ENCODE measurements at places on chromosomes 2 and 18. TPM values are rescaled to one million over a fixed set of nuclear protein-coding genes. Genes with fewer than 3 reads are reported as not detected.

The PJVK gene
- 3.3 TPM for total RNA-seq

The RAB12 gene
- 52.7 TPM for total RNA-seq

The RPE gene
- total RNA-seq, result 75.6 TPM

The OXER1 gene
- total RNA-seq, result under 0.01 TPM

The TDRD15 gene
- not detected for total RNA-seq

The MARCHF7 gene
- total RNA-seq, result 61.5 TPM

The PPP1R1C gene
- total RNA-seq, result 0.47 TPM
